ENCODE measurements at places on chromosomes 16 and 17.

- no peak for DNase-seq
Observed at GRCh38 chr16:27551036-27551435, 1.1 kb downstream of the KATNIP start.

GRCh38 chr16:54724346-54724925 is 206.2 kb upstream of the IRX5 start:
- no peak for DNase-seq

GRCh38 chr17:82960419-82961271 is 118.8 kb upstream of the METRNL start:
- DNase-seq, result no peak

DNA sequence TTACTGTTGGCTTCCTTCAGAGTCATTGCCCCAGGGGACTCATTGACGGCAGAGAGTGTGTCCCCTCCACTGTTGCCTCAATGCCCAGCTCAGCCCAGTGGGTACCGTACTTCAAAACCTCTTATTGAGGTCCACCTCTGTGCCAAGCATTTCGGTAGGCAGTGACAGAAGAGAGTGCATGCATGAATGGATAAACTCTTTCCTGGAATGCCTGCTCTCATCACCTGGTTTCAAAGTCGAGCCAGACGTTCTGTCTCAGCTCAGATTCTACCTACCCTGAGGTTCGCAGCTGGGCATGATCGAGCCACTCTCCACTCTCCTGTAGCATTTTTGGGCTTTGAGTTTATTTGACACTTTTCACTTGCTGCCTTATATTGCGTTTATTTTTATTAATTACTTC is 647.0 kb downstream of the MAF start:
- DNase-seq, result no peak

DNA sequence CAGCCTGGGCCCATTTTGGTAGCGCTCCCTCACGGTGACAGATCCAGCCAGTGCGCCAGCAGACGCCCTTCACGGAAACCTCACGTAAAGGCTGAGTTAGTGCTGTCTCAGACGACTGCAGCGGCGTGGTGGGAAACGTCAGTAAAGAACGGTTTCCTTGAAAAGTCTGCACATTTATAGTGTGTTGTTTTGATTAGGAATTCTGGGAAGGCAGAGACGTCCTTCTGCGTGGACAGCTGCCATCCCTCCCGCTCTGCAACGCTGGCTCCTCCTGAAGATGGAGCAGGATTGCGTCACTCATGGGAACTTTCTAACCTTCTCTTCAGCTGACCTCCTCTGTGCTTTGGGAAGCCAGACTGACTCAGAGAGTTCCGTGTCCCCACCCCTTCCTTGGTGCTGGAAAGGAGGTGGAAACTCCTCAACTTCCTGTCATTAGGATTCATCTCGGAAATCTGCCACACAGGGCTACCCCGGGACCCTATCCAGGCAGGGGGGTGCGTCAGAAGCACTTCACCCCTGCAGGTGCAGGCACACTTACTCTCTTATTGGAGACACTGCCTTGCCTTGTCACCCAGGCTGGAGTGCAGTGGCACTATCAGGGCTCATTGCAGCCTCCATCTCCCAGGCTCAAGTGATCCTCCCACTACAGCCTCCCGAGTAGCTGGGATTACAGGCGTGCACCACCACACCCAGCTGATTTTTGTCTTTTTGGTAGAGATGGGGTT is 24.3 kb upstream of the CRISPLD2 start:
- DNase-seq, result no peak

DNA sequence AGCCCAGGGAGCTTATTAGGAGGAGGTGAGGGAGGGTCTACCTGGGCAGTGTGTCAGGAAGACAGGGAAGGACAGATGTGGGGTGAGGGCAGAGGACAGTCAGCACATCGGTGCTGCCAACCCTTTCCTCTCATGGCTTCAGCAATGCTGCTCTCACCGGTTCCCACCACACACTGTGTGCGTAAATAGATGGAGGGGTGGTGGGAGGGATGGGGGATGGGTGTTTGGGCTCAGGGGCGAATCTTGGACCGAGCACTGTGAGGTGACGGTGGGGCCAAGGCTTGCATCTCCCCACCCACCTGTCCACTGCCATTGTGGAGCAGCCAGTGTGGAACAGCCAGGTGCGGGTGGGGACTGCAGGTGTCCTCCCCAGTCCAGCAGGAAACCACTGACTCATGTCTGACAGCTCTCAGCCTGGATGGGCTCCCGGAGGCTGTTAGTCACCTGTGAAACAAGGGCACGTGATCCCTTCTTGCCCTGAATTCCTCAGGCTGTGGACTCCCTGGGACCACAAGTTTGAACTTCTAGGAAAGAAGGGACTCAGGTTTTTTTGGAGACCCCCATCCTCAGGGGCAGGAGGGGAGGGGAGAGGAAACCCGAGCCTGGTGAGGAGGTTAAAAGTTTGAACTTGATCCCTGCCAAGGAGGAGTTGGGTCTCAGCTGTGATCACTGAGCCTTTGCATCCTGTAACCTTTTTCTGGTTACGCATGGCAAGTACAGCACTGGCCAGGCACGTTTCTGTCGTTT is 42.7 kb upstream of the SMPD3 start:
- no peak for DNase-seq

GRCh38 chr16:5463820-5464219 is 366.2 kb upstream of the EEF2KMT start:
- DNase-seq, result no peak

DNA sequence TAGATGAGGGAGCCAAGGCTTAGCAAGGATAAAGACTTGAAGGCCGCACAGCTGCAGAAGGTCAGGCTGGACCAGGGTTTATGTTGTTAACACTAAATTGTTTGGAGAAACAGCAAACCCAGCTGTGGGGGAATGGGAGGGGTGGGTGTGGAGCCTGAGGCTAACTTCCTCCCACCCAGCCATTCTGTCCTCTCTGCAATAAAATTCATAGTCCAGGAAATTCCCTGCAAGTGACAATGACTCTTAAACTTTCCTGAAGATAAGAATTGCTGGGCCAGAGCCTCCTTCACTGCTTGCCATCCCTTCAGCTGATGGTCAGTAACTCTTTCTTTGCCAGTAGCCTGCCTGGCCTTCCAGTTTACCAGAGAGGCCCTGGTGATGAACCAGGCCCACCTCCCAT is 19.4 kb upstream of the ATP5MC1 start:
- no peak for DNase-seq

GRCh38 chr17:5506307-5506706 is 19.9 kb downstream of the MIS12 start:
- DNase-seq, result no peak

DNA sequence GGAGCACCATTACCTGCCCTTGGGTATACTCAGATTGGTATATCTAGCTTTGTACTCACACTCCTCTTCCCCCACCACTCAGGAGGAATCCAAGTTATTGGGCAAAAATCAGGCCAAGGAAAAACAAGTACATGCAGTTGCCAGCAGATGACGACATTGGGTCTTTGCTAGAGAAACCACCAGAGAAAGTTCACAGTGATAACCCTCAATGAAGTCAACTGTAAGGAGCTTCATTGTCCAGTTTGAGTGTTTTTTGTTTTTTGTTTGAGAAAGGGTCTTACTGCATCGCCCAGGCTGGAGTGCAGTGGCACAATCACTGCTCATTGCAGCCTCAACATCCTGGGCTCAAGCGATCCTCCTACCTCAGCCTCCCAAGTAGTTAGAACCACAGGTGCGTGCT is 34.6 kb upstream of the TOX3 start:
- DNase-seq, result no peak

GRCh38 chr17:48472411-48473281 is 42.6 kb upstream of the SKAP1 start:
- no peak for DNase-seq

DNA sequence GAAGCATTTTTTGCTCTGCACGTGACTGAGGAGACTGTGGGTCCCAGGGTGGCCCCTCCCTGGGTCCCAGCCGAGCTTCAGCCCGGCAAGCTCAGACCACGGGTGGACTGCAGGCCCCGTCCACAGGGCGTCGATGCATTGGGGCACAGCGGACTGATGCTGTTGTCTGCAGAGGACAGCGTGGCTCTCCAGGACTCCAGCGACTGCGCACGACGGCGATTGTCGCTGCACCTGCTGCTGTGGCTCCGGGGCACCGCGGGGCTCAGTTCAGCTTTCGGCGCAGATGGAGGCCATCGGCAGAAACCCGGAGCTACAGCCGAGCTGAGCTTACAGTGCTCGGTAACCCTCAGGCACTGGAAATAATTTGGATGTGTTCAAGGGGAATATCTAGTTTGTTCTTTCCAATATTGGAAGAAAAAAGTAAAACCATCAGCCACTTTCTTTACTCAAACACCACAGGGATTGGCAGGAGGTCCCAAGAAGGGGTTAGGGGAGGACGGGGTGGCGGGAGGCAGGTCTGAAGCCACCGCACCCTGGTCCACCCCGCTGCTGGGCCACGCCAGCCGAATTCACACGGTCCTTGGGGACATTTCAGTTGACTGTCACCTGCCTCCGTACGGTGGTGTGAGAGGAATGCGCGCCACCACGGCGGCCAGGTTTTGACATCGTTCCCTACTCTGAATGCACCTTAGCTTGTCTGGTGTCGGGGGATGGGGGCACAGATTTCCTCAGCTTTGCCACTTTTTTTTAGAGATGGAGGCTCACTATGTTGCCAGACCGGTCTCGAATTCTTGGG is 88.7 kb upstream of the RPH3AL start:
- no peak for DNase-seq

- DNase-seq, result no peak
Observed at GRCh38 chr16:56961851-56962281, at the start of gene CETP. TSS of gene CETP (plus strand) at chr16:56961950. CDS start at chr16:56961980, 30 bp downstream.

- DNase-seq, result no peak
Observed at GRCh38 chr16:2447920-2448583, 11.9 kb upstream of the TEDC2 start.

- no peak for DNase-seq
Observed at GRCh38 chr16:66044556-66044955, 321.9 kb upstream of the CDH5 start.

DNA sequence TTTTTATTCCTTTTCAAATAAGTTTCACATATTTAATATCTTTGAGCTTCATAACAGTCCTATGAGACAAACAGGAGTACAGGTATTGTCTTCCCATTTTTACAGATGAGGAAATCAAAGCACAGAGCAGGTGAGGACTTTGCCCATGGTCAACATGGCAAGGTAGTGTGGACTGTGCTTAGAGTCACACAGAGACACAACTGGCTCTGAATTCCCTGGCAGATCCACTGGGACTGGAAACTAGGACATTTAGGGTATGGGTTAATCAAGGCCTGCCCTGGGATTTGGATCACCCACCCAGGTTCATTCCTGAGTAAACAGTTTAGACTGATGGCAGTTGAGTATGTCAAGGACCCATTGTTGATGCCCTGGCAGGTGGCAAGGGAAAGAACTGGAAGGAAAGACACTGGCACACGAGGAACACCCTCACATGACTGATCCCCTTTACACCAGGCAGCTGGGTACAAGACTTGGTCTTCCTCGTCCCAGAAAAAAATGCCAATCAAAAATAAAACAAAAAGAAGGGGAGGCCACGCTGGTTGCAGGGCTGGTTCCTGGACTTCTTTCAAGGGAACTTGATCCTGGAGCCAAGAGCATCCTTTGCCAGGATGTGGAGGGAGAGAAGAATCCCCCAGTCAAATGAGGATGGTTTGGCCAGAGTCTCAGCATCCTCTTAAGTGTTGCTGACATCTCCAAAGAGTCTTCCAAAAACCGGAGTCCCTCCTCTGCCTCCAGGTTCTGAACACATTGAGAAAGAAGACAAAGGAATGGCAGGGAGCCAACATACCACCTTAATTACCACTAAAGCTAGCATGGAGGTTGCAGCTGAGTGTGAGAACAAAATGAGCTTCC is 34.9 kb downstream of the CHD9 start:
- no peak for DNase-seq

- no peak for DNase-seq
Observed at GRCh38 chr16:86768999-86769398, 190.7 kb downstream of the FOXL1 start.

GRCh38 chr17:37720989-37721388 is 23.9 kb downstream of the HNF1B start:
- DNase-seq, result no peak

GRCh38 chr17:61255647-61256046 is 144.0 kb upstream of the TBX2 start:
- DNase-seq, result no peak

DNA sequence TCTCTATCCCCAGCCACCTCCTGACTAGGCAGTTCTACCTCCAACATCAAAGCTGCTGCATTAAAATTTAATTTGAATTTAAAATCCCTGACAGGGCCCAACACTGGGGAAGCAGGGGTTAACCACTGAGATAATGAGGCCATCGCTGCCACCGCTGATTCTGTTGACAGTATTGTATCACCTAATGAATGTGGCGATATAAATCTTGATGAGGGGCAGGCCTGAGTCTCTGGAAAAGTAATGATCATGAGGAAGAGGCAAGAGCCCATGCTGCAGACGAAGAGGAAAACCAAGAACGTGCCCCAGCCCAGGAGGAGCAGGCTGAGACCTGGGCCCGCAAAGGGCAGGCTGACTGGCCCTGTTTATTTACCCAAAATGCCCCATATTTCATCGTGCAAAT is 251.4 kb upstream of the ZFHX3 start:
- DNase-seq, result no peak

DNA sequence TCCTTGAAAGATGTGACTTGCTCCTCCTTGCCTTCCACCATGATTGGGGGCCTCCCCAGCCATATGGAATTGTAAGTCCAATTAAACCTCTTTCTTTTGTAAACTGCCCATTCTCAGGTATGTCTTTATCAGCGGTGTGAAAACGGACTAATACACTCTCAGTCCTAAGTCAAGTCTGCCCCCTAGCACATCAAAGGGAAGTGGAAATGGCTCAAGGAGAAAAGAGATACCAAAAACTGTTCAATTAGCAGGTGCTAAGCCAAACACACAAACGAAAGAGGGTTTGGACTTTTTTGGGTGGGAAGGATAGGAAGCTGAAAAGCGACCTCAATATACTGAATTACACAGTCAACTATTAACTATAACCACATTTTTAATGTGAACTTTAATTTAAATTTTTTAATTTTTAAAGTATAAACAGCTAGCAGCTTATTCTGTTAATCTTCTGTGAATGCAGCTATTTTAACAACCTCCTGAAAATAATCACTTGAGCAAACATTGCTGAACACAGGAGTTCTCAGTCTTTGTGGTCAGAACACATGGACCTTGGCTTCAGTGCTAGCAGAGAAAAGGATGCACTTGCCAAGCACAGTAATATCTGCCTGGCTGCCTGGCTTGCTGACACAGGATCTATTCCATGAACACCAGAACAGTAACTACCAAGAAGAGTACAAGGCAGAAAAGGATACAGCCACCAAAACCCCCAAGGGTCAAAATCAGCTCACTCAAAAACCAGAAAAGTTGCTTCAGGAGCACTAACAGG is 10.9 kb downstream of the ZNF18 start:
- no peak for DNase-seq

DNA sequence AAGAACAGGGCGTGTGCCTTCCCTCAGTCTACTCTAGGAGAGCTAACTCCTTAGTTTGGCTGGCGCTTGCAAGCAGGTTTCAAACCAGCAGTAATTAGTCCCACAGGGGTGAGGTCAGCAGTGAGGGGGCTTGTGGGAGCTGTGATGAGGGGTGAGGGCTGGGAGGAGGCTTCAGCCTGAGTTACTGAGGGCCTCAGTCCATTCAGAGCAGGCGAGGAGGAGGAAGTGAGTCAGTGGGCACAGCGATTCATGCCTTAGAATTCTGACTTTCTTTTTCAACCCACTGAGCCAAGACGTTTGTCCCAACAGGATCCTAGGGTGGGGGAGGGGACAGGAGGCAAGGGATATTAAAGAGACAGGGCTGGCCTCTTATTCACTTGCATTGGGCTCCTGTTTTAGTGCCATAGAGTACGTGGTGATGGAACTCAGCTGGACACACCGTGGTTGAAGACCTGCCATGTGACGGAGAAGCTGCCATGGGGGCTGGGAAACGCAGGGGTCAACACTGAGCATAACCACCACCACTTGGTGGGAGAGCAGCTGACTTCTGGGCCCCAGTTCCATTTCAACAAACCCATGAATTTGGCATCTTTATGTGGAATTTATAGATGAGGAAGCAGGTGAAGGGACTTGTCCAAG is 8.3 kb upstream of the ITGA3 start:
- no peak for DNase-seq
